ENCODE measurements at places on chromosomes 5 and 9. TPM values are rescaled to one million over a fixed set of nuclear protein-coding genes. Genes with fewer than 3 reads are reported as not detected.

The TEX48 gene
- total RNA-seq: not detected

The IFNA13 gene
- not detected for total RNA-seq

The DDX4 gene
- total RNA-seq: not detected

The RELL2 gene
- total RNA-seq: 6.6 TPM

The IL5 gene
- total RNA-seq: not detected

All from fibroblast of the aortic adventitia (primary cell).